ENCODE measurements at places on chromosomes 1 and 21.
A peak's percentile ranks its signal among the peaks of the same experiment; 100 is the strongest.

- DNase-seq, result no peak
Observed at GRCh38 chr21:42809171-42809570, 70.2 kb downstream of the WDR4 start.

- DNase-seq, result peak; percentile 91
Observed at GRCh38 chr1:15834406-15835204, 12.9 kb upstream of the SPEN start.

DNA sequence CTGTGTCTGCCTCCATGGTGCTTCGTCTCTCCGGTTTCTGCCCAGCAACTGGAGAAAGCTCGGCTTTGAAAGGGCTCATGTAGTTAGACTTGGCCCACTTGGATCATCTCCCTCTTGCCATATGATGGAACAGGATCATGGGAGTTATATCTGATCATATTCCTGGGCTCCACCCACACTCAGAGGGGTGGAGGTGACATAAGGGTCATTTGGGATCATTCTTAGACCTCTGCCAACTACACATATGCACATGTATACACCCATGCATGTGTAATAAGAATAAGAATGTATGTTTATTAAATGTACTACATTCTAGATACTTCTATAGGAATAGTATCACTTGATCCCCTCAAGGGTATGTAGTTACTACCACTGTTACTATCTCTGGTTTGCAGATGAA lies 74.1 kb upstream of the WNT4 start:
- DNase-seq, result no peak

- DNase-seq, result no peak
Observed at GRCh38 chr1:224212618-224213061, 29.6 kb downstream of the DEGS1 start.

DNA sequence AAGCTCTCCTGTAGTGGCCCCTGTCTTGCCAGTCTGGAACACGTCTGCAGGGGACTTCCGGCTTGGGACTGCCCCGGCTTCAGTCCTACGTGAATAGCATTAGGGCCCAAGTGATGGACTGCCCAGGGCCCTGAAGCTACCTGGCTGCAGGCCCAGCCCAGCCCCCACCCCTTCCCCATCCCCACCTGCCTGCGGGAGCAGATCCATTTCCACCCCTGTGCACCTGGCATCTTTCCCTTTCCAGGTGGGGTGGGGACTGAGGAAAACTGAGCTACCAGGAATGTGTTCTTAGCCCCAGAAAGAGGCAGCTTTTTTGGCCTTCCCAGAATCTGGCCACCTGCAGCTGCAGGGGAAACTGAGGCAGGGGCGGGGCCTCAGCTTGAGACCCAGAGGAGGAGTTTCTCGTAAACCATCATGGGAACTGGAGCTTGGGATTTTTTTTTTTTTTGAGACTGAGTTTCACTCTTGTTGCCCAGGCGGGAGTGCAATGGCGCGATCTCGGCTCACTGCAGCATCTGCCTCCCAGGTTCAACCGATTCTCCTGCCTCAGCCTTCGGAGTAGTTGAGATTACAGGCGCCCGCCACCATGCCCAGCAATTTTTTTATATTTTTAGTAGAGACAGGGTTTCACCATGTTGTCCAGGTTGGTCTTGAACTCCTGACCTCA lies 3.2 kb downstream of the EDN2 start:
- DNase-seq, result no peak

DNA sequence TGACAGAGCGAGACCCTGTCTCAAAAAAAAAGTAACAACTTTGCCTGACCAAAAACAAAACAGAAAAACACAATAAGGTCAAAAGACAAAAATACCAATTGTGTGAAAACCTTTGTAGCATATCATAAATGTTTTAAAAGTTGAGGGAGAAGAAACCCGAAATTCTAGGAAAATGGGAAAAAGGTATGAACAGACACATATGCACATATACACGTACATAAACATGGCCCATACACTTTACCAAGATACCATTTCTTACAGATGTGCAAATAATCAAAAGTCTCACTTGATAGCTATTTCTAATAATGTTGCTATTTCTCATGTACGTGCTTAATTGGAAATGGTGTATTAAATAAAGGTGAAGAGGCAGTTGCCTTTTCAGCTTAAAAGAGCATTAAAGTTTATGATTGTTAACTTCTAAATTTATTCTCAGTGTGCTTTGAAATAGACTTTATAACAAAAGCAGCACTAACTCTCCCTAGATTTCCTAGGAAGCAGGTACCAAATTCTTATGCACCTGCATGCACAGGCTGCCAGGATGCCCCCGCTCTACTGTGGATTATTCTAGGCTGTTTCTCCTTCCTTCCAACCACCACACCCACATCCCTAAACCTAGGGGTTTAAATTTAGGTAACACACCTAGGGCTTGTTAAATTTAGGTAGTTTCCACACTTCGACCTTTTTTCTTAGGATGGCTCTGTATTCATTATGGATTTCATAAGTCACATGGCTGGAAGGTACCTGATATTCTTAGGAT lies 33.8 kb downstream of the ADARB1 start:
- DNase-seq, result no peak

- no peak for DNase-seq
Observed at GRCh38 chr1:42399315-42400100, 18.9 kb downstream of the RIMKLA start.

- no peak for DNase-seq
Observed at GRCh38 chr1:61910035-61910434, 167.8 kb downstream of the PATJ start.

DNA sequence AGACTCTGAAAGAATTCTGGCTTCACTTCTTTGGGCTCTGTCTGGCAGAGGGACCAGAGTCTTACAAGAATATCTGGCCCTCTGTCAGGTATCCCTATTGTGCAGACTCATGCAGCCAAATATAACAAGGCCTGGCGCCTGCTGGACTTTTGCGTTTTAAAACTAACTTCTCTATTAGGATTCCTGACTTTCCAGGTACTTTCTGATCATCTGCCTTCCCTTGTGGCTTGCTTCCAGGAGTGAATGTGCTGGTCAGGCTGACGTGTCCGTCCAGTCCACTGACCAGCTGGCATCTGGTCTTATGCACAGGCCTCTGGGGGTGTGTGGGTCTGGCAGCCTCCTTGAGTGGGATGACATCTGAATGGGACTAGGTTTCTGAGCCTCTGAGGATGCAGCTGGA lies 8.6 kb upstream of the RAB29 start:
- no peak for DNase-seq

GRCh38 chr1:185401019-185401418 lies 84.0 kb upstream of the IVNS1ABP start:
- DNase-seq, result no peak

GRCh38 chr1:7680207-7680954 lies 90.7 kb upstream of the VAMP3 start:
- peak; percentile 40 for DNase-seq

DNA sequence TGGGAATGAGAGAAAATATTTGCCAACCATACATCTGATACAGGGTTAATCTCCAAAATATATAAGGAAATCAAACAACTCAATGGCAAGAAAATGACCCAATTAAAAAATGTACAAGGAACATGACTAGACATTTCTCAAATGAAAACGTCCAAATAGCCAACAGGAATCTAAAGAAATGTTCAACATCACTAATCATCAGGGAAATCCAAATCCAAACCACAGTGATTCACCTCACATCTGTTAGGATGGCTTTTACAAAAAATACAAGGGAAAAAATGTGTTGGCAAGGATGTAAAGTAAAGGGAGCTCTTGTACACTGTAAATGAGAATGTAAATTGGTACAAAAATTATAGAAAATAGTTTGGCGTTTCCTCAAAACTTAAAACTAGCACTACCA lies 54.7 kb upstream of the ZRANB2 start:
- no peak for DNase-seq

GRCh38 chr1:201360486-201360885 lies 17.0 kb downstream of the TNNT2 start:
- DNase-seq, result no peak

DNA sequence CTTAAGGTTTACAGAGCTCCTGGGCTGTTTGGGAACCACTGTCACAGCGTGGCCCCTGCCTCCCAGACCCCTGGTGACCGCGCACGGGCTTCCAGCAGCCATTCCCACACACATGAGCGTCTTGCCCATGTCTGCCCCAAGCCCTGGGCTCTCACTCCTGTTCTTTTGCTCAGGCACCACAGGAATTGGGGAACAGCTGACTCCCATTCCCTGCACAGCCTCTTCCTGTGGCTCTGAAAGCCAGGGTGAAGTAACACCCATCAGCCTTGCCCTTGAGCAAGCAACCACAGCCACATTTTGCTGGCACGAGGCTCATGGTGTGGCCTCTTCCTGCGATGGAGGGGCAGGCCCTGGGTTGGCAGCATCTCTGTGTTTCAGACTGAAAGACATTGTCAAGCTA lies 14.3 kb upstream of the GPR157 start:
- DNase-seq, result no peak

DNA sequence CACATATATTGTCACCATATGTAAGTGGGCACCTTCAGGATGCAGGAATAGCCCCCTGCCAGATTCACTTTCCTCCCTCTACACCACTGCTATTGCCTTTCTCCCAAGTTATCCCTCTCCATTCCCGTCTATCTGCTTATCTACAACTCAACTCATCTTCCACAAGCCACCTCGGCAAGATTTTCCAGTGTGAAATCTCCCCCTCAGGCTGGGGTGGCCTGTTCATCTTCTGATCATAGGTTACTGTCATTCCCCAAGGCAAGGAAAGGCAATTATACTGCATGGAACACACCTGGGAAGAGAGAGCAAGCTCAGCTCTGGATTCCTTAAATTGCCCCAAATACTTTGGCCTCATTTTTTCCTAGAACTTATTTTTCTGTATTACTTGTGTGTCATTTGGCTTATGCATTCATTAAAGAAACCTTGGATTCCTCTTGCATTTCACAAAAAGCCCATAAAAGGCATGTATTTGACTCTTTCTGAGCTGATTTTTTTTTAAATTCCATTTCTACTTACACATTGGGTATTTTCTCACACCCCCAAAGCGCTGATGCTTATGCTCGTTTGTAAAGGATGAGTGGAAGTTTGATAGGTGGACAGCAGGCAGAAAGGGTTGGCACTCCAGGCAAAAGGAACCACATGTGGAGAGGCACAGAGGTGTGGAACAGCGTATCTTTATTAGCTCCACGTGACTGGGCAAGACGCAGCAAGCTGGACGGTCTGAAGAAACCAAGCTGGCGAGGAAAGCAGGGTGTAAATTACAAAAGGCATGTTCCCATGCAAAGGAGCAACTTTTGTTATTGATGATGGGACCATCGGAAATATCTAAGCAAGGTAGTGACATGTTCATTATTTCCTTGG lies 169.7 kb upstream of the RAB4A start:
- no peak for DNase-seq

GRCh38 chr1:170131450-170131849 lies 14.3 kb upstream of the NTMT2 start:
- DNase-seq, result no peak

GRCh38 chr1:223732993-223733798 lies 20.9 kb downstream of the CAPN2 start:
- DNase-seq, result no peak

DNA sequence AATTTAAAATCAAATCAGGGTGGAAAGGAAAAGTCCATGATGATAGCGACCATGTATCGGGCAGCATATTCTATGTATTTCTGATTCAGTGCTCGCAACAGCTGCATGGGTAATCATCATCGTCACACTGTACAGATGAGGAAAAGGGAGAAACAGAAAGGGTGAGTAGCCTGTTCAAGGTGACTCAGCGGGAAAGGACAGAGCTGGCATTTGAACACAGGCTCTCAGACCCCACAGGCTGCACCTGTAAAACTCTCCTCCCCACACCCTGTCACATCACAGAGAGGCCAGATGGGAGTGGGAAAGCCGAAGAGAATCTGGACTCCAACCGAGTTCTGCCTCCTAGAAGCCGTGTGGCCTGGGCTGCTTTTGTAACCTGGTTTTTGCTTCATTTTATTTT lies 14.0 kb downstream of the RUNX1 start:
- no peak for DNase-seq

- DNase-seq, result no peak
Observed at GRCh38 chr21:25408666-25409065, 198.6 kb downstream of the MRPL39 start.

DNA sequence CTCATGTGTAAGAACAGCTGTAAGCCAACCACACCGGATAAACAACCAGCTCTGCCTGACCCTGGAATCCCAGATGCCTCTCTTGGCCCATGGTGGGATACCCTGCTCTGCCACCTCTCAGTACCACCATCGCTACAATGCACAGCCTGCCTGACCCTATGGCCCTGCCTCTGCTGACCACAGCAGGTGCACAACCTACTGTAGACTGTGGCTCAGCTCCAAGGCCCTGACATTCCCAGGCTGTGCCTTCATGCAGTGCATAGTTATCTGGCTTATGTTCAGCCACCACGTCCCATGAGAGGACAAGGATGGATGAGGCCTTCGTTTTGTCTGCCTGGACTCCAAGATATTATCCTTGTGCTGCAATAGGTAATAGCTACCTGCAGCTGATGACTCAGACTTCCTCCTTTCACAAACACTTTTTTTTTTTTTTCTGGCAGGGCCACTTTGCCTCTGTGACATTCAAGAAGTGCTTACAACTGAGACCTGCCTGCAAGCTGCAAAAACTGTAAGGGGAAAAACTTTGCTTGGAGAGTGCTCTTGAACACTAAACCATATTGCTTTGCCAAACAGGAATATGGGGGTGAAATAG lies 177.7 kb downstream of the URB2 start:
- DNase-seq, result no peak

GRCh38 chr1:41936107-41936506 lies 17.4 kb upstream of the HIVEP3 start:
- DNase-seq, result no peak

DNA sequence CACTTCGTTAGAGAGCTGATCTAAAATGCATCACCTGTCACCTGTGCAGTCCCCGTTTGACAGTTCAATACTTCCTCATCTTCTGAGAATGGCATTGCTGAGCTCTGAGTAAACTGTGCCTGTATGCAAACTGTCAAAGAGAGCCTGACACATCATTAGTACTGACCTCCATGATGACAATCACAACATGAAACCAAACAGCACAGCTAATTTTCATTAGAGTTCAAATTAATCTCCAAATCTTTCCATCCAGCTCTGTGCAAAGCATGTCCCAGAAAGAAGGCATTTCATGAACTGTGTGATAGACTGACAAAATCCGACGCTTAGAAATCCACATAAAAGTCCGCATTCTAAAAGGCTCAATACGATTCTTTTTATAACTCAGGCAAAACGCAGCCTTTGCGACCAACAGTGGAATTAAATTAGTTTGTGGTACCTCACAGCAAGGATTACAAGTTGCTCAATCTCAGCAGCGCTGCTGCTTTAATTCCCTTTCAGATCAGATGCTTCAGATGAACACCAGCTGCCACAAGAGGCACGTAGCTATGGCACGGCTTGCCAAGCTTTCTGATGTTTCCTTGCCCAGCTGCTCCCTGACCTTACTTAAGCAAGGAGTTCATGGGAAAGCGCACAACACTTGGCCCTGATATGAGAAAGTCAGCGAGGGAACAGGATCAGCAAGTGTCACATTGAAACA lies 765.5 kb upstream of the PRMT6 start:
- no peak for DNase-seq

GRCh38 chr1:200432586-200432985 lies 22.8 kb upstream of the ZNF281 start:
- no peak for DNase-seq

DNA sequence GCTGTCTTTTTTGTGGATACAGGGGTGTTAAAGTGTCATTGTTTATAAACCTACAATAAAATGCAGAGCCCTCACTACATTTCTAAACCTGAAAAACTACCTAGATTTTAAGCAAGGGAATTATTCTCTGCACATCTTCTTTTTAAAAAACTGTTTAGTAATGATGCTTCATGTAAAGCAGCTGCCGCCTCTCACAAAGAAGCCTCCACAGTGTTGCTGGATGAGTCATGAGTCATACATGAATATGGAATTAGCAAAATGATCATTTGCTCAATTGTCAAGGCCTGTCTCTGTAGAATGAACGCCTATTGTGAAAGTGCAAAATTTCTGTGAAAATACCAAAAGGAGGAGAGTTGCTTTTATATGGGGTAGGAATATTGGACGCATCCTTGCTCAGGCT lies 259.5 kb upstream of the CHRM3 start:
- DNase-seq, result no peak

Measured in activated T-cell treated with anti-CD3 and anti-CD28 coated beads for 48 hours (primary cell).